ENCODE measurements at places on chromosomes 3 and 15.

DNA sequence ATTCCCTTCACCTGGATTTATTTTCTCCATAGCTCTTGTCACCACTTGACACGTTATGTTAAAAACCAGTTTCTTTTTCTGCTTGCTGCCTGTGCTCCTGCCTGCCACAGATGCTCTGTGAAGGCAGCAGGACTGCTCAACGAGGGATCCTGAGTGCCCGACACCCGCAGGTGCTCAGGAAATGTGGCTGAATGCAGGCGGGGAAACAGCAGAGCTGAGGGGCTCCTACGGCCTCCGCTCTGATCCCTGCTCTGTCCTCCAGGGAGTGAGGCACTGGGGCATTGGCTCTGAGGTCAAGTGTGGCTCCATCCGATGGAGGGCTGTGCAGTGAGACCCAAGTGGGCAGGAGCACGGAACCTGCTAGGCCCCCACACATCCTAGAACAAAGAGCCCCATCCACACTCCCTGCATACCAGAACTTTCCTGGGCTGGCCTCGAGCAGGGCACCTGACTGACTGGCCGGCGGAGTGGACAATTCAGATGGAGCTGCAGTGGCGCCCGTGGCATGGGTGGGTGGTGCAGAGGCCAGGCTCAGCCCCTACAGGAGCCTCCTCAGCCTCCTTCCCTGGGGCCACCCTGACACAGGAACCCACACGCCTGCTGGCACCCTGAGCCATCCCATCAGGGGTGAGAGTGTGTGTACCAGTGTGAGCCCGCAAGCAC is 27.9 kb downstream of the IQSEC1 start:
- DNase-seq: no peak

DNA sequence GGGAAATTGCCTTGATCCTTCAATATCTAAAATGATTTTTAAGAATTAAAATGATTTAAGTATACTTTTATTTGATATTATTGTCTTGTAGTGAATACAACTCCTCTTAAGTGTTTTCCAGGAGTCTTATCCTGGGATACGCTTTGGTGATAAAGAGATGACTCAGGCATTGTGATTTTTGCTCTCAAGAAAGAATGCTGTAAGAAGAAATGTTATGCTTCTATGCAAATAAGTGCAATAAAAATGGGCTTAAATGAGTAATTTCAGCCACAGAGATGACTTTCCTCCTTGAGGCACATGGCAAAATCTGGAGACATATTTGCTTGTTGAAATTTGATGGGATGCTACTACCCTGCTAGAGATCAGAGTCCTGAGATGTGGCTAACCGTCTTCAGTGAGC is 358.6 kb upstream of the BCHE start:
- DNase-seq: no peak

GRCh38 chr15:85757073-85757938 is 37.4 kb downstream of the KLHL25 start:
- no peak for DNase-seq

- no peak for DNase-seq
These were observed 415.5 kb downstream of the NAALADL2 start for GRCh38 chr3:175274474-175275218.

DNA sequence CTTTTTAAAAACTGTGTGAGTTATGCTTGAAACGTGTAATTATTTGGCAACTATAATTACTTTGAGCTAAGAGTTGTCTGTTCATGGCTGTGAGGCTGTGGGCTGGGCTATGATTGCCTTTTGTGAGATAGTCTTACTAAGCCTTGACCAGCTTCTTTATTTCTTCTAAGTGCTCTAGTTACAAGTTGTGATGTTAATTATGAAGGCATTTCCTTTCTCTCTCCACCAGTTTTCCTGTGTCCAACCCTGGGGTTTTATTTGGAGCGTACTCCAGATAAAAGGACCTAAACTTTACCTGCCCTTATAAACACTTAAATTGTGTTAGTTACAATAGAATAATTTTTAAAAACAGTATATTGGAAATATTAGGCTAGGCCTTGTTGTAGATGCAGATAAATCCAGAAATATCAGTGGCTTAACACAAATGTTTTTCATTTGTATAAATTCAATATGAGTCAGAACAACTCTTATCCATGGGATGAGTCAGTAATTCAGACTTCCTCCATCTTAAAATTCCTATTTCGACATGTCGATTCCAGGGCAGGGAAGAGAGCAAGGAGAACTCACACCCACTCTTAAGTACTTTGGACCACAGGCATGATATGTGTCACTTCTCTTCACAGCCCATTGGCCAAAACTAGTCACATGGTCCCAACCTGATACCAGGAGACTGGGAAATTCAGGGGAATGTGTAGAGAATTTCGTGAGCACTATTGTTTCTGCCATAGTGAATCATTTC is 17.0 kb downstream of the TMEM62 start:
- no peak for DNase-seq

GRCh38 chr3:49785565-49786356 is 581 bp downstream of the IP6K1 start:
- DNase-seq: no peak

DNA sequence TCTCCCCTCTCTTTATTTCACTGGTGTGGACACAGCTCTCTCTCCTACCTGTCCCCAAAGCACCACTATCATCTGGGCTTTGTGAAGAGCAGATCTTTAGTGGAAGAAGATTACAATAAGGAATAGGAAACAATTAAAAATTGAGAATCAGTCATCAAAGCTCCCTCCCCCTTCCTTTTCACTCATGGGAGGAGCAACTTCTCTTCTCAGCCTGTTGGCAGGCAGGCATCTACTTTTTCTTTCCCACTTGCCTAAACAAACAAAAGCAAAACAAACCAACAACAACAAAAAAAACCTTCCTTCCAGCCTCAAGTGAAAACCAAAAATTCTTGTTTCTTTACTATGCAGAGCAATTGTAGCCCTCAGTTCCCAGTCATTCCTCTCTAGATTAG is 125.5 kb upstream of the BHLHE40 start:
- DNase-seq: no peak

GRCh38 chr3:63933459-63933858 is 21.3 kb upstream of the SCAANT1 start:
- DNase-seq: no peak

GRCh38 chr3:2506776-2507175 is 408.1 kb downstream of the CNTN4 start:
- no peak for DNase-seq

GRCh38 chr3:79651536-79652065 is 116.2 kb downstream of the ROBO1 start:
- no peak for DNase-seq

- no peak for DNase-seq
These were observed 19.8 kb upstream of the NUDT16 start for GRCh38 chr3:131361464-131362421.

- peak; percentile 94 for DNase-seq
These were observed 18.1 kb downstream of the CSPG4 start for GRCh38 chr15:75694241-75695182.

DNA sequence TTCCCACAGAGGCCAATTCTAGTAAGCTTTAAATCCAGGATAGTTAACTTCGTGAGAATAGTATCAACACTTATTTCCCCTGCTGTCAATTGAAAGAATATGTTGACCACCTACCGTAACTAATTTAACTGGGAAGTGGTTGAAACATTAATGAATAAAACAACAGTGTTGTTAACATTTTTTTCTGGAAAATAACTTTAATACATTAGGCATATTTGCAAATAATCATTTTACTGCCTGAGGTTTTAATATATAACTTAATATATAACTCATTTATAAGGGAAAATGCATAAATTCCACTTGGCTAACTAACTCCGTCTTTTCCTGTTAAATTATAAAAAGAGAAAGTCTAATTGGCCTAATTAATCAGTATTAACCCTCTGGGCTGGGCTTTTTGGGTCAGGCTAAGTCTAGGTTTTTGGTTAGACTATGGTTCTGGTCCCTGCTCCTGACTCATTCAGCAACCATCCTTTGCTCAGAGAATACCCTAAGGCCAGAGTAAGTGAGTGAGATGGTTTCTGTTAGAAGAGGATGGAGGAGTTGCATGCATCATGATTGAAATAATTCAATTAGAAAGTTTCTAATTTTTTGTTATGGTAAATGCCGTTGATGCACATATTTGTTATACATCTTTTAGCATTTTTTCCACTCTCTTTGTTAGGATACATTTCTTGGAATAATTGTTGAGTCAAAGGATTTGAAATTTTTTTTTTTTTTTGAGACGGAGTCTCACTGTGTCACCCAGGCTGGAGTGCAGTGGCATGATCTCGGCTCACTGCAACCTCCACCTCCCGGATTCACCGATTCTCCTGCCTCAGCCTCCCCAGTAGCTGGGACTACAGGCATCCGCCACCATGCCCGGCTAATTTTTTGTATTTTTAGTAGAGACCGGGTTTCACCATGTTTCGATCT is 10.8 kb upstream of the SKIL start:
- no peak for DNase-seq

DNA sequence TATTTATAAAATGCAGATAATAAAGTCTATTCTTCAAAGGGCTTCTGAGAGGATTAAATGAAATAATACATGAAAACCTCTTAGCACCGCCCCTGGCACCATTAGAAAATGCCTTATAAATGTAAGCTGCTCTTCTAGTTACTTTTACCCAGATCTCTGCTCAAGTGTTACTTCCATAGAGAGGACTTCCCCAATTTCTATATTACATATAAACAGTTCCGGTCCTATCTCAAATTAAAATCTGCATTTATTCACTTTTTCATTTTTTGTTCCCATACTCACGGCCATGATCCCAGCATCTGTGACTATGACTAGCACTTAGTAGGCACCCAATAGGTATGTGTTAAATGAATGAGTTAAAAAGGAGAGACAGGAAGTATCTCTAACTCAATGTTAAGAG is 890.9 kb upstream of the CFAP20DC start:
- DNase-seq: no peak

DNA sequence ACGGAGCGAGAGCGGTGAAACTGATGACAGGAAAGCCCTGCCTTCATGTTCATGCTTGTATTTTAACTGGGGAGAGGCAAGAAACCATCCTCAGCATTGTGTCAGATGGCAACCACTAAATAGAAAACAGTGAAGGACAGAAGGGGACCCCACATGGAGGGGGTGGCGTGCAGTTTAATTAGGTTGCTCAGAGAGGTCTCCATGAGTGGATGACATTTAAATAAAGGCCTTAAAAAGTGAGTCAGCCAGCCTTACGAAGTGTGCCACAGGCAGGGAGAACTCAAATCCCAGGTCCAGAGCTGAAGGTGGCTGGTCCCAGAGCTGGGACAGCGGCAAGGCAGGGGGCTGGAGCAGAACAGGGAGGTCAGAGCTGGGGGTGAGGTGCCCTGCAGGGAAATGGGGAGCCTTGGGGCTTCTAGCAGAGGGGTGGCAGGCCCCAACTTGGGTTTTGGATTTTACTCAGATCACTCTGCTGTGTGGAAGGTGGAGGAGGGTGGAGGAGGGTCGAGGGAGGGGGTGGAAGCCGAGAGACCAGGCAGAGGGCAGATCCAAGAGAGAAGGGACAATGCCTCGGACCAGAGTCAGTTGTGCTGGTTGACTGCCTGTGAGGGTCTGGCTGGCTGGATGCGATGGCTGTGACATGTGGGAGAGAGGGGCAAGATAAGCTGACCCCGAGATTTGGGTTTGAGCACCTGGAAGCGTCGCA is 73.7 kb downstream of the KLF13 start:
- no peak for DNase-seq

DNA sequence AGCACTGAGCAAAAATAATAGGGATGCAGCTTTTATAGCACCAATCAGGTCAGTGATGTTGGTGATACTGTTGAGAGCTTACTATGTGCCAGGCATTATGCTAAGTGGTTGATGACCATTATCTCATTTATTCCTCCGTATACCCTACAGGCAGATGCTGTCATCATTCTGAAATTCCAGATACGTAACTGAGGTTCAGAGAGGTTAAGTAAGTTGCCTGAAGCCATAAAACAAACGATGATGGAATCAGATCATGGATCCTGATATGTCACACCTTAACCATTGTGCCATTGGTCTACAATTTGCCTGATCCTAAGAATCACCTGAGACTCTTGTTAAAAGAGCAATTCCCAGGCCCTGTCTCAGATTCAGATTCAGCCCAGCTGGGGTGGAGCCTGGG is 49.5 kb downstream of the ST6GAL1 start:
- no peak for DNase-seq

- DNase-seq: no peak
These were observed 78.4 kb downstream of the WDR72 start for GRCh38 chr15:53681056-53681455.

GRCh38 chr3:113532698-113533533 is 561 bp downstream of the SIDT1 start:
- no peak for DNase-seq

- no peak for DNase-seq
These were observed 25.0 kb upstream of the KLF13 start for GRCh38 chr15:31301673-31301990.

DNA sequence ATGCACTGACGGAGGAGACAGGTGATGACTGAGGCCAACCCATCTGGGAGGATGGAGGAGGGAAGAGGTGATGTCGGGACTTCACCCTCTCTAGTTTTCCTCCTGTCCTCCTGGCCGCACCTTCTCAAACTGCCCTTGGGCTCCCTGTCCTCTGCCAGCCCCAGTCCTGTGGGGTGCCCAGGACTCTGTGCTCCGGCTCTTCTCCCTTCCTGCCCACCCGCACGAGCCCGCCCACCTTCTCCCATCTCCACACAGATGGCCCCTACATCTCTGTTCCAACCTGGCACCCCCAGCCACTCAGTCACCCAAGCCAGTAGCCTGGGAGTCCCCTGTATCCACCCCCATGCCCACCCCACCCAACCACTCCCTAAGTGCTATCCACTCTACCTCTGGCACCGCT is 206.7 kb upstream of the LINGO1 start:
- DNase-seq: no peak

DNA sequence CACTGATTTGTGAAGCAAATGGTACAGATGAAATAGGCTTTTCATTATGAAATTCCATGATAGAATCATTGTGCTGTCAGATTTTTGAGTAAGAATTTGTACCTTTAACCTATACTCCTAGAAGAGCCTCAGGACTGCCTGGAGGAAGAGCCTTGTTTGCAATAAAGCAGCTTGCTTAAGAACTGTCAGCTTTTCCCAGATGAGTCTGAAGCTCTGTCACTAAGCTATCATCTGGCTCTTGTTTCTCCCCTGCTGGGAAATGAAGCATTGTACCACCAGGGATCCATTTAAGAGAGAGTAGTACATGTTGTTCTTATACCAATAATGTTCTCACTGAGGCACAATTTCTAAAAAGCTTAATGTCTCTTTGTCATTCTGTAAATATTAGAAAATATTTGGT is 85.1 kb upstream of the FLNB start:
- DNase-seq: no peak

GRCh38 chr15:28084547-28084946 is 14.6 kb downstream of the OCA2 start:
- DNase-seq: no peak

DNA sequence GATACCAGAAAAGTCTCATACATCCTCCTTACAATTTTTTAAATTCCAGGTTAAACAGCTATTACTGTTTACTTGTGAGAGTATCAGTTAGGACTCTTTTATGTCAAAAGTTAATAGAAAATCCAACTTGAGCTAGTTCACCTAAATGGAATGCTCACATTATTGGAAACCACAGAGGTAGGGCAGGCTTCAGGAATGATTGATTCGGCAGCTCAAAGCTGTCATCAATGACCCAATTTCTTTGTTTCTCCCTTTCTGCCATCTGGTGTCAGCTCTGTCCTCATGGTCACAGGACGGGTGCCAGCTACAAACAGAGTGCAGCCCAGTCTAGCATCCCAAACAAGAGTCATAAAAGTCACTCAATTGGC is 32.2 kb downstream of the CFAP20DC start:
- DNase-seq: no peak

- no peak for DNase-seq
These were observed 5.2 kb downstream of the LINS1 start for GRCh38 chr15:100596792-100597191.
